ENCODE measurements at places on chromosomes 7 and 10.

DNA sequence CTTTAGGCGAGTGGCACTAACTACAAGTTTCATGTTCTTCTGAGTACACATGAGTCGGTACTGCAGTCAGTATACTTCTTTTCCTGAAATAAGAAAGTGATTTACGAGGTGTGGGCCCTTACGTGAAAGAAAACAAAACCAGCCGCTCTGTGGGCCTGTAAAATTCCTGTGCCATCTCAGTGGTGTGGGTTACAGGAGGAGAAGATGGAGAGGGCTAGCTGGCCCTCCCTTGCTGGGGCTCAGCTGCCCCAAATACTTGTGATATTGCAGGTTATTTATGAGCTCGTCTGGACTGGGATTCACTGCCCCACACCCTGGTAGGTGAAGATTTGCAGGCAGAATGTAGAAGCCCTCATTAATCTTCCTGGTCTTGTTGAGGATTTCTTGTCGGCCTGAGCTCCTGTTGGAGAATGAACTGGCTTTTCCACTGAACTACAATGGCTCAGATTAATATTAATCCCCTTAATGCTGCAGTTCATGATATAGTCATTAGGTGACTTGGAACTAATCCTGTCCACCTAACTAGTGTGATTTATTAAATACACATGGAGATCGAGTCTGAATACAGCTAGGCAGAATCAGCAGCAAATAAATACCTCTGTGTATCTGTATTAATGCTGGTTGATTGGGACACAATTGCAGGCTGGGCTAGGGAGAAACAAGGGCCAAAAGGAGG is 68.0 kb downstream of the GBF1 start:
- peak; percentile 17 for DNase-seq

- no peak for DNase-seq
Measured at GRCh38 chr10:96230527-96230926, 40.8 kb downstream of the BLNK start.

- peak; percentile 61 for DNase-seq
Measured at GRCh38 chr10:77638321-77639101, 903 bp upstream of the KCNMA1 start.

DNA sequence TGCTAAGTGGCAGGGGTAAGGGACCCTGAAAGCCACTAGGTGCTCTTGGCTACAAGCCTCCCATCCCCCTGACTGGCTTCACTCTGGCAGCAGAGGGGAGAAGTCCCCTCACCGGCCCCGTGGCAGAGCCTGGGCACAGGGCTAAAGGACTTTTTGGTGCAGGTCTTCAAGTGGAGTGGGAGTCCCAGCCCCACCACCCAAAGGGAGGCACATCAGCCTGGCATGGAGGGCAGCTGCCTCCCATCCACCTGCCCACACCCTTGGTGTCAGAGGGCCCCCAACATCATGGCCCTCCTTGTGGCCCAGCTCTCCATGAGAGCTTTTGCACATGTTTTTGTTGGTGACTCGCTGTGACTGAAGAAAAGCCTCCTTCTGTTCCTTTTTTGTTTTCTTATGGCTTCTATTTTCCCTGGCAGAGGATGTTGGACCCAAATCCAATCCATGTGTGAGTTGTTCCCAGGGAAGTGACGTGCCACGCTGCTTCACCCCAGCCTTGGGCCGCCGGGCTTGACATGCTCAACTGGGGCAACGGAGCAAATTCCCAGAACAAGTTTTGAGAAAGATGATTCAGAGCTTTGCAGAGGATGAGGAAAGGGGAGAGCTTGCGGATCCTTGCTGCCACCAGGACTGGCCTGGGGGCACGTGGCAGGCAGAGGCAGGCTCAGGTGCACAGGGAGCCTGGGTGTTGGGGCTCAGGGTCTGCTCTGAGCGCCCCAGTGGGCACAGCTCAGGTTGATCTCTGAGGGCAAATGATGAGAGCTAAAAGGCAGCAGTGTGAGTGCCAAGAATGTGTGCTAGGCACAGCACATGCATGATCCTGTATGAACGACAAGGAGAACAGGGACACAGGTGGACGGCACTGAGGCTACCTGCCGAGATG is 1.9 kb upstream of the AEBP1 start:
- peak; percentile 83 for DNase-seq

- DNase-seq, result no peak
Measured at GRCh38 chr10:59008452-59008851, 168.0 kb upstream of the PHYHIPL start.

- DNase-seq, result no peak
Measured at GRCh38 chr10:100364175-100364574, 17.1 kb downstream of the SCD start.

- DNase-seq, result no peak
Measured at GRCh38 chr7:135817583-135817982, 69.0 kb upstream of the FAM180A start.

GRCh38 chr10:12107781-12108180 is 21.7 kb upstream of the SEC61A2 start:
- no peak for DNase-seq

GRCh38 chr10:51170518-51171245 is 96.4 kb downstream of the PRKG1 start:
- DNase-seq, result peak; percentile 59

DNA sequence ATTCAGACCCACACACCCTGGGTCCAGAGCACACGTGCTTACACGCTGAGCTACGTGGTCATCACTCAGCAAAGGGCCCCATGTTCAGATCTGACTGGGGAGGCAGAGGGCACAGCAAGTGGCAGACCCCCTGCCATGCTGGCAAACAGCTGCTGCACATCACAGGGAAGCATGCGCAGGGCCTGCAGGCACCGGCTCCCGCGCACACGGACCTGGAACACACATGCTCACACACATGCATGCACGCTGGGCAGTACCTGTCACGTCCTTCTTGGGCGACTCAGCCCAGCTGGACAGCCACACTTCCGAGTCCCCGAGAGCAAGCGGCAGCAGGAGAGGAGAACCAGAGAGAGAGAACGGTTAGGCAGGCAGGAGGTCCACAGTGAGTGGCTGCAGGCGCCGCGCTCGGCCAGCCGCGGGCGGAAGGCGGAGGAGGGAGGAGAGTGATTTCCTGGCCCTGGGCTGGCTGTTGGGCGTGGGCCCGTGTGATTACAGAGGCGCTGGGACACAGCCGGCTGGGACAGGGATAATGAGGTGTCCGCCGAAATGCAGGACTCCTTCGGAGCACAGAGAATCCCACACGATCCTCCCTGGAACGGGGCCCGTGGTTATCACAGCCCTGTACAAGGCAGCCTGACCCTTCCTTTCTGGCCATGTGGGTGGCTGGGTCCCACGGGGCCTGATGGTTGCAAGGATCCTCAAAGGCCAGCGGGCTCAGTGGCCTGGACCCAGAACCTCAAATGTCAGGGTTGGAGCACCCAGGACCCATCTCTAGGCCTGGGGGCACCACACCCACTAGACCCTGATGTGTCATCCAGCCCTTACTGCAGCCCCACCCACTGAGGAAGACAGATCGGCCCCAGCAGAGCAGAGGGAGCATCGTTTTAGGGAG is 175.1 kb downstream of the NEURL1 start:
- peak; percentile 39 for DNase-seq

DNA sequence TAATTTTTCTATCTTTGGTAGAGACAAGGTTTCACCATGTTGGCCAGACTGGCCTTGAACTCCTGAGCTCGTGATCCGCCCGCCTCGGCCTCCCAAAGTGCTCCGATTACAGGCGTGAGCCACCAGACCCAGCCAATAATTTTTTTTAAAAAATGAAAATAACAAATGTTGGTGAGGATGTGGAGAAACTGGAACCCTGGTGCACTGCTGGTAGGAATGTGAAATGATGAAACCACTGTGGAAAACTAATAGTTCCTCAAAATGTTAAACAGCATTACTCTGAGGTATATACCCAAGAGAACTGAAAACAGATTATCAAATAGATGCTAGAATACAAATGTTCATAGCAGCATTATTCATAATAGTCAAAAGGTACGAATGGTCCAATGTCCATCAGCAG is 23.0 kb upstream of the YWHAG start:
- no peak for DNase-seq

DNA sequence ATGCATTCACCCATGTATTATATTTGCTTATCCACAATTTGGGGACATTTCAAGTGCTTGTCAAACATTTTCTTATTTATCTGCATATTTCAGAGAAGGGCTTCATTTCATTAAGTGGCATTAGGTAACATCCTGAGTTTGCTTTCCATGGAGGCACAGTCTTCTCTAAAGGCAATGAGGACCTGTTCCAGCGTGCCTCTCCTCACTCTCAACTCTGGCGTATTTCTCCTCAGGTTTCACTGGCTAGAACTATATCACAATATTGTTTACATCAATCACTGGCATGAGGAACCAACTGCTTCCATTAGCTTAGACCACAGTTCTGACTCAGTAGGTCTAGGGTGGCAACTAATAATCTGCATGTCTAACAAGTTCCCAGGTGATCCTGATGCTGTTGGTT is 177.2 kb downstream of the TAX1BP1 start:
- DNase-seq, result no peak

DNA sequence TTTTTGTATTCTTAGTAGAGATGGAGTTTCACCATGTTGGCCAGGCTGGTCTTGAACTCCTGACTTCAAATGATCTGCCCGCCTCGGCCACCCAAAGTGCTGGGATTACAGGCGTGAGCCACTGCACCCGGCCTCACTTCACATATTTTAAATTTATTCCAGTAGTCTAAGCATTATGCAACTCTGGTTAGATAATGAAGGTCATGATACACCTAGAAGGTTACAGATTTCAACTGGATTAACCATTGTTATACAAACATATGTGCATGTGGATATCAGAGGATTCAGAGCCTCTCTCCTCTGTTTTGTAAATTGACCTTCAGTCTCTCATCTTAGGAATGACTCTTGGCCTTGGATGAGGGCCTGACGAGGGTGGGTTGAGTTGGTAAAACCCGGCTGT is 146.3 kb downstream of the DPP6 start:
- no peak for DNase-seq

- DNase-seq, result no peak
Measured at GRCh38 chr10:126353666-126354065, 34.6 kb downstream of the ADAM12 start.

DNA sequence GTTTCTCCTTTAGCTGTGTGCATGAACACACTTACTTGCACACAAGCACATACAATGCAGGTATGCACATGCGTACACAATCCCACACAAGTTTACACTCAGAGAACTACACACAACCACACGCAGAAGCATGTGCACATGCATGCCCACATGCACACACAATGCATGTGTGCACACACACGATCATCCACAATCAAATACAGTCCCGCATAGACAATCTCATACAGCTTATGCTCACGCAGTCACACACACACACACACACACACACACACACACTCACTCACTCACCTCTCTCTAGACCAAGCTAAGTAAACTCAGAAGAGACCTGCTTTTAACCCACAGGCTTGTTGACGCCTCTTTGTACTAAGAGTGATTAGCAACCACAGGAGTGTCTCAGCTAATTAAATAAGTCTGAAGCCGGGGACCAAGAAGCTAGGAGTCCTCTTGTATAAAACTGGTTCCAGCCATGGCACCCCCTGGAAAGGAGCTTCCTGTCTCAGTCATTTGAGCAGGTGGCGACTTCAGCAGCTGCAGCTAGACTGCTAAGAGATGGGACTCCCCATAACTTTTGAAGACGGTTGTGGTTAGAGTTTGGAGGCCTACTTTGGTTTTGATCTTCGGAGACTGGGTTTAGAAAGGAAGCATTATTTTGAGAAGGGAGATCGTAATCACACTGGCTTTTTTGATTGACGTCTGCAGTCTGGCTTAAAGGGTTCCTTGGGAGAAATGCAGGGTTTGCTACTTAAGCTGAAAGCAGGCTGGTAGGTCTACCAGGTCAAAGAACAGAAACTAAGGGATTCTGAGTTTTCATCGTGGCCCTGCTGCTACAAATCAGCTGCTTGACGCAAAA is 82.3 kb upstream of the ADRB1 start:
- no peak for DNase-seq

GRCh38 chr10:79403441-79404230 is 41.8 kb downstream of the ZCCHC24 start:
- peak; percentile 50 for DNase-seq

DNA sequence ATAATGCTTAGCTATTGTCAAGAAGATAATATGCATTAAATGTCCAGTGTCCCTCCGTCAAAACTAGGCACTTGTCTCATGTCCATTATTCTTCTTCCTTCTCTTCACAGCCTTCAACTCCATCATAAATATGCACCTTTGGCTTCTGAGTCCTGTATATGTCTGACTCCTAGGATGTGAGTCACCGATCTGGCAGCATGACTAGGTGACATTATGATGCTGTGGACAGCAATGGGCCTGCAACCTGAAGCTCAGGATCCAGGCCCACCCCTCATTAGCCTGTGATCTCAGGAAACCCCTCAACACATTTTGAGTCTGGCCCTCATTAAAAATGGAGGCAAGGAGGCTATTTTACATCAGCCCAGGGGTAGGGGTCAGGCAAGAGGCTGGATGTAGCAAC is 362.5 kb upstream of the ZMIZ1 start:
- peak; percentile 61 for DNase-seq

DNA sequence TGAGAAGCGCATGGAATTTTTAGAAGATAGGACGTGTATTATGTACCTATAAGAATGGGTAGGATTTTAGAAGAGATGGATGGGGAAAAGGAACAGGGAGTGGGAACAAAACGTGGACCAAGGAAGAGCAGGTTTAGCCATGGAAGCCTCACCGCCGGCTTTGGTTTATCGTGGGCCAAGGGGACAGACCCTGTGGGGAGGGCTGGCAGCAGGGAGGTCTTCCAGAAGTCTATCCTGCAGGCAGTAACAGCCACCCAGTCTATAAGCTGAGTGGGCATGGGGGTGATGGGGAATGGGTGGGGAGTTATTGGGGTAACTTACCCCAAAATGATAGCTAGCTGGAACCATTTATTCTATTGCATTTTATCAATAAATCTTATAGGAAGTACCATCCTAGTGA is 44.9 kb downstream of the IKZF1 start:
- DNase-seq, result no peak

DNA sequence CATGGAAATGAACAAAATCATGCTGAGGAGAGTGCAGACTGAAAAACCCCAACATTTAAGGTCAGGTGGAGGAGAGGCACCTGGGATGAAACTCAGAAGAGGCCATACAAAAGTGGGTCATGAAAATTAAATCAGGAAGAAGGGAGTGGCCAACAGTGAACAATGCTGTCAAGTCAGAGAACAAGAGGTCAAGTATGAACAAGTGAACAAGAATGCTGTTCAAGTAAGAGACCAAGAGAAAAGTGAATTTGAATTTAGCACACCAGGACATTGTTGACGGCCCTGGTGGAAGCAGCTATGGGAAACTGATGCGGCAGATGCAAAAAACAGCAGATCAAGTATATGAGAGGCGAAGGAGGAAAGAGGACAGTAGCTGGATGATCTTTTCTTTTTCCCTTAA is 7.9 kb downstream of the CEP41 start:
- no peak for DNase-seq

GRCh38 chr10:61481597-61481996 is 28.4 kb upstream of the TMEM26 start:
- no peak for DNase-seq

GRCh38 chr10:116691635-116692034 is 50.7 kb downstream of the HSPA12A start:
- DNase-seq, result no peak

GRCh38 chr7:1673581-1674118 is 3.6 kb downstream of the ELFN1 start:
- no peak for DNase-seq

Data from fibroblast of skin of right biceps (primary cell).